ENCODE measurements at places on chromosomes 6 and 20.

- DNase-seq = no peak
These were observed 17.1 kb downstream of the XKR7 start for GRCh38 chr20:31984981-31985471.

DNA sequence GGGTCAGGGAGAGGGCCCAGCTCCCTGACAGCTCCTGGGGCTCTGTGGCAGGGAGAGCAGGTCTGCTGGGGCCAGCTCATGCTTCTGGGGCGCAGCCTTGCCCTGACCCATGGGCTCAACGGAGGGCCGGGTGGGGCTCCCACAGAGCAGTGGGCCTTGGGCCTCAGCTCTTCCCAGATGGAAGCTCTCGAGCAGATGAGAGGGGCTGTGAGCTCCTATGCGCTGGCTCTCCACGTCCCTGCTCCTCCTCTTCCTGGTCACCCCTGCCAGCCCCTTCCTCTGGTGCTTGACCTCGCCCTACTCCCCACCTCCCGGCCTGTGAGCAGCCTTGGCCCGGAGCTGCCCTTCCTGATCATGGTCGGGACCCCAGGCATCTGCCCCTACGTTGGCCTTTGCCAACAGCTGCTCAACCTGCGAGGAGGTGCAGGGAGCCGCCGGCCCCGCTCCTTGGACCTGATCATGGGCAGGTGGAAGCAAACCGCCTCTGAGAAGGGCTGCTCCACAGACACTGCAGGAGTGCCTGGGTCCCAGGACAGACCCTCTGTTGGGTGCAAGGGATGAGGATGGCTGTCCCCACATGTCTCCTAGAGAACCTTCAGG, 26.8 kb upstream of the GATA5 start:
- no peak for DNase-seq

DNA sequence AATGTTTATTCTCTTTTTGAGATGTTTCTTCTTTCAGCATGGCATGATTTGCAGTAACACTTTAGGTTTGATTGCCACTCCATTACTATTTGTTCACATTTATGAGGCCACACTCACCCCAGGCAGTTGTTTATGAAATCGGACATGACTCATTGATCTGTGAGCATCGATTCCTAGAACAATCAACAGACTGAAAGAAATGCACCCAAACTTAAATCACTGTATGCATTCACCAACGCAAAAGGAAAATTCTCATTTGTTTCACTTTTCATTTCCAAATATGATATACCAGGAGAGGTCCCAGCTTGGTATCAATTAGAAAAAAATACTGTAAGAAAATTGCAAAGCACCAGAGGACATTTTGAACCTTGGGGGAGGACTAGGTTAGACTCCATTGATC, 5.4 kb upstream of the GJA10 start:
- no peak for DNase-seq

DNA sequence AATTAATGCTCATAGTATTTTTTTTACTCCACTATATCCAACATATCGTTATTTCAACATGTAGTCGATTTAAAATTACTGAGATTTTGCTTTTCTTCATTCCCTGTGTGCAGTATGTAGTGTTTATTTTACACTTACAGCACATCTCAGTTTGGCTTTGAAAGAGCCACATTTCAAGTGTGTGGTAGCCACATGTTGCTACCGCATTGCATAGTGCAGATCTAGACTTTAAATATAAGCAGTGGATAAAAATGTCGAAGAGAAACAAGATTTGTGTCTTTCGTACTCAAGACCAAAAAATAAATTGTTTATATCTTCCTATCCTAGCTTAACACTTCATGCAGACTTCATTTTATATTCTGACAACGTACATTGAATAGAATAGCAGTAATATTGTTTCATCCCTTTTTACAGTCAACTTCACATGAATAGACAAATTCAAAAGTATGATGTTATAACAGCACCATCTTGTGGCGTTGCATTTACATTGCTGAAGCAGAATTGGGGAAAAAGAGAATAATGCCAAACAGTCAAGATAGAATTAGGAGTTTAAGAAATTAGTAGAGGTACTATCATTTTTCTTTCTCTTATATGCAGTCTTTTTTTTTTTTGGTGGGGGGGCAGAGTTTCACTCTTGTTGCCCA, 29.9 kb downstream of the FBXO5 start:
- DNase-seq = no peak

- DNase-seq = no peak
These were observed 128.0 kb downstream of the UST start for GRCh38 chr6:148874698-148875293.

DNA sequence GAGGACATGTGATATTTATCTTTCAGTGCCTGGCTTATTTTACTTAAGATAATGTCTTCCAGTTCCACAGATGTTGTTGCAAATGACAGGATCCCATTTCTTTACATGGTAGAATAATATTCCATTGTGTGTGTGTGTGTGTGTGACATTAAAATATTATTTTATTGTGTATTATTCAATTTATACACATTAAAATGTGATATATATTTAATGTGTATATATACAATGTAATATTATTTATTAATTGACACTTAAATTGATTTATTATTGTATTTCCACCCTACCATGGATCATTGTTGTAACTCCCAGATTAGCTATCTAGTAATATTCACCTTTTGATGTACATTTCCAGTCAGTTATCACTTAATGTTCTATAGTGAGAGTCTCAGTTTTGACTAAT, 1422.5 kb upstream of the ADGRB3 start:
- no peak for DNase-seq

DNA sequence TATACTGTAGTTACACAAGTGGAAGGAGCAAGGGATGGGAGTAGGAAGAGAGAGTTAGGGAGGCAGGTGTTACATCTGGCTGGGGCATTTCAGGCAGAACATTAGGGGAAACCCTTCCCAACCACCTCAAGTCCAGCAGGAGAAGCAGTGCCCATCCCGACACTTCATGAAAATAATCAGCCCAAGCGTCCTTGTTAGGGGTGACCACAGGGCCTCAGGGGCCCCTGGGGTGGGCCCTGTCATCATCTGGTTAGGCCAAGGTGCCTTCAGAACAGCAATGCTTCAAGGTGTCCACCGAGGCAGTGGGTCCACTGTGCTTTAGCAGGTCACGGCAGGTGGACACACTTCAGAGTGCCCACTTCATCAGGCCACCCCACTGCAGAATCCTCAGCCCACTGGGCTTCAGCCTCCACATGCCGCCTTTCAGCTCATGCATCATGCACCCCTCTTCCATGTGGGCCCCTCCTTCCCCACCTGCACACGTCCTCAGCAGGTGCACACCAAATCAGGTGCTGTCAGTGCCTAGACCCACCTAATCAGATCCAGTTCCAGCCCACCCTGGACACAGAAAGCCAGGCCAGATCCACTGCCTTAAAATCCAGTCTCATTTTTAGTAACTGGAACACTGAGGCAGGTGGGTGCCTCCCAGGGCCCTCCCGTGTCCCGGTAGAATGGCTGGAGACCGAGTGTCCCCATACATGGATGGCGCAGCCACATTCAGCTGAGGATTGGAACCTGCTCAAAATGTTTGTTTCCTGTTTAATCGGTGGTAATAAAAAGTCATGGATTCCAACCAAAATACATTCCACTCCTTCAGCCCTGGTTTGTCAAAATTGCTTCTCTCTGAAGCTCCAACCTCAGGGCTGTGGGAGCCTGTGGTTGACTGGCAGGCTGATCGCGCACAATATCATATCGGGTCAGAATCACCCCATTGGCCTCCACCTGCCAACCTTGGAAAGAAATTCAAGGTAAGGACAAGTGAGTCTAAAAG, 99.5 kb downstream of the ANKRD60 start:
- DNase-seq = no peak
